Peyer's patch (tissue), 4 donors: ENCODE measurements at places on chromosomes 4 and X. TPM values are rescaled to one million over a fixed set of nuclear protein-coding genes. Genes with fewer than 3 reads are reported as not detected.

DNA sequence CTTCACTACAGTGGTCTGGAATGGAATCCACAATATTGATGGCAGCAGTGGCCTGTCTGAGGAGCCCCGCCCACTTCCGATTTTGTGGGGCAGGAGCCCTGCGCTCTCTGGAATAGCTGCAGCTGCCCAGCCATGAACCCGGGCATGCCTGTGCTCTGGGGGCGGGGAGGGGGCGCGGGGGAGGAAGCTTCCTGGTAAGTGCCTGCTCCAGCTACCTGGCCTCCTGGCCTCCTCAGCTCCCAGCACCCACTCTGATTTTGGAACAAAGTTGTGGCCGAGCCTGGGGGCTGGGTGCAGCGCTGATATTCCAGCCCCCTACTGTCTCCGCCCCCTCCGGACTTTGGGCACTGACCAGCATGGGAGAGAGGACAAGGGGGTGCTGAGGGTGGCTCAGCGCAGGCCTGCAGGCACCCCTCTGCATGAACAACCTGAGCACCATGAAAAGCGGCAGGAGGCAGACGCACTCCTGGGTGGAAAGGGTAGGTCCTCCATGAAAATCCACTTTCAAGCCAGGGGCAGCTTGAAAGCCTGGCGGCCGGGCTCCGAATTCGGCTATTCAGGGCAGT lies 972.7 kb upstream of the AGA start:
- no peaks in the 10 kb centered on the region for H3K36me3 ChIP-seq
- no peaks in the 10 kb centered on the region for H3K27me3 ChIP-seq
- no peak overlapping the region for H3K4me3 ChIP-seq

Gene FAM236B
- total RNA-seq = not detected

DNA sequence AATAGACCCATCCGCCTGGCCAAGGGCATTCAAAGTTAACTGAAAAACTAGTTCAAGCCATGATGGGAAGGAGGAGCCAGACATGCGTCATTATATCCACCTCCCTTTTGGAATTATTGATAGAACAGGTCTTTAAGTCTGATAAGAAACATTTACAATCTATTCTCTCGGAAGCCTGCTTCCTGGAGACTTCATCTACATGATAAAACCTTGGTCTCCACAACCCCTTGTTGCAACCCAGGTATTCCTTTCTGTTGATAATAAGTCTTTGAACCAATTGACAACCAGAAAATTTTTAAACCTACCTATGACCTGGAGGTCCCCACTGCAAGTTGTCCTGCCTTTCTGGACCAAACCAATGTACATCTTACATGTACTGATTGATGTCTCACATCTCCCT lies 451.3 kb downstream of the NAF1 start:
- no peak for DNase-seq
- H3K4me1 ChIP-seq = no peaks in the 10 kb centered on the region
- H3K27ac ChIP-seq = no peak overlapping the region
- H3K27me3 ChIP-seq = no peaks in the 10 kb centered on the region
- H3K4me3 ChIP-seq = no peak overlapping the region
- no peaks in the 10 kb centered on the region for H3K36me3 ChIP-seq

- no peaks in the 10 kb centered on the region for H3K36me3 ChIP-seq
- no peak overlapping the region for H3K27ac ChIP-seq
- no peak for DNase-seq
Observed at GRCh38 chrX:20487227-20487626, 220.5 kb upstream of the RPS6KA3 start.

DNA sequence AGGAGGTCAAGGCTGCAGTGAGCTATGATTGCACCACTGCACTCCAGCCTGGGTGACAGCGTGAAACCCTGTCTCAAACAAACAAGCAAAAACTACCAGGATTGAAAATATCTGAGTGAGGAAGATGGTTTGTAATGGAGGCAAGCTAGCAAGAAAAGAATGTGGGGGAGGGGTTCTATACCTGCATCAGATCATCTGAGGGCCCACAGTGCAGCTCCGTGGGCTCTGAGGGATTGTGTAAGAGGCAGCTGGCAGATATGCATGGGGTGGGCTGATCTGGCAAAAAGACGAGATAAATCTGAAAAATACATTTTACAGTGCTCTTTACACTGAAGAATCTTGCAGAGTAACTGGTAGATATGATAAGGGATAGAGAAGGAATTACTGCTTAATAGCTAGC lies 28.9 kb upstream of the CHRNA9 start:
- H3K27me3 ChIP-seq = no peaks in the 10 kb centered on the region
- H3K36me3 ChIP-seq = no peaks in the 10 kb centered on the region
- H3K4me1 ChIP-seq = no peaks in the 10 kb centered on the region
- DNase-seq = no peak
- no peak overlapping the region for H3K4me3 ChIP-seq

- no peak overlapping the region for H3K4me3 ChIP-seq
- no peak for DNase-seq
- no peaks in the 10 kb centered on the region for H3K36me3 ChIP-seq
Observed at GRCh38 chr4:61336916-61337315, 136.8 kb downstream of the ADGRL3 start.

- no peak overlapping the region for H3K4me3 ChIP-seq
- H3K27me3 ChIP-seq = no peaks in the 10 kb centered on the region
- H3K4me1 ChIP-seq = no peaks in the 10 kb centered on the region
- H3K36me3 ChIP-seq = no peaks in the 10 kb centered on the region
Observed at GRCh38 chrX:50723006-50723405, 91.0 kb downstream of the SHROOM4 start.

DNA sequence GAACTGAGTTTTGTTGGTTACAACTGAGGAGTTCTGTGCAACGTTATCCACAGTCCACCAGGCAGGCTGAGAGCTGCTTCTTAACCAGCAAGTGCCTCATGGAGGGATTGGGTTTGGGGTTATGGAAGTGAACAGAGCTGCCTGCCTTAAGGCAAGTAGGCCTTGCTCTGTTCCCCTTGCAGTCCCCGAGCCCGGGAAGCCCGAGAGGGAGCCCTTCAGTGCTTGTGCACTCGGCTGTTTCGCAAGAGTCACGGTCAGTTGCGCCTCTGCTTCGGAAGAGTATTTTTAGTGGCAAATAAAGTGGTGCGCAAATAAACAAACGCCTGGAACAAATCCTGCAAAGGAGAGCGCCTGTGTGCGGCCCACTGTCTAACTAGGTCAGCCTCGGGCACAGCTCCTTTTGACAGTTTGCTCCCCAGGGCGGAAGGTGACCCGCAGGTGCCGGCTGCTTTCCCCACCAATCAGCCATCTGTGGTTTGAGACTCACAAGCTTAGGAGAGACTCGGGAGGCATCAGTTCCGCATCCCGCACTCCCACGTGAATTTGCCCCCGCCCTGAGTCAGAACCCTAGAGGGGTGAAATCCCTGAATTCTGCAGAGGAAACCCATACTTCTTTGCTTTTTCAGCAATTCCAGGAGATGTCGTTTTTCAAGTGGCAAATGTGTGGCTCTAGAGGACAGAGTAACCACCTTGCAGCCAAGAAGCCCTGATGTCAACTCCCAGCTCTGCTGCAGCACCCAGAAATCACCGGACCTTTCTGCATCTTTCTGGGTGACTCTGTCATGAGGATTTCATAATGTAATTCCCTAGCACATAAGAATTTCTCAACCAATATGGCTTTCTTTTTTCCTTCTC lies 56.8 kb downstream of the LGI2 start:
- H3K27me3 ChIP-seq = no peaks in the 10 kb centered on the region
- no peak overlapping the region for H3K4me3 ChIP-seq
- H3K4me1 ChIP-seq = no peaks in the 10 kb centered on the region

DNA sequence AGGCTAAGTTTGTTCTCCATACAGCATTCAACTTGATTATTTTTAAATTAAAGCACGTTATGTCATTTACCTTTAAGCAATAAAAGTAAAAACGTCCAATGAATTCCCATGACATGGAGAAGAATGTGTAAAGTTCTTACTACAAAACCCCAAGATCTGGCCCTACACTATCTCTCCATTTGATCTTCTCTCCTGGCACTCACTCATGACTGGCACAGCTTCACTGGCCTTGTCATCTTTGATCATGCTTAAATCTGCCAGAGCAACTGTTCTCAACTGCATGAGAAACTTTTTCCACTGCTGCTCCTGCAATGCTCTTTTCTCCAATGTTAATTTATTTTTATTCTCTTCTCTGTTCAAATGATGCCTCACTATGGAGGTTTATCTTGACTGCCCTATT lies 1109.0 kb upstream of the IGFBP7 start:
- DNase-seq = no peak
- H3K36me3 ChIP-seq = no peaks in the 10 kb centered on the region
- H3K27me3 ChIP-seq = no peaks in the 10 kb centered on the region
- H3K4me3 ChIP-seq = no peak overlapping the region
